ENCODE measurements at places on chromosomes 1 and 21. TPM values are rescaled to one million over a fixed set of nuclear protein-coding genes. Genes with fewer than 3 reads are reported as not detected.

SLC6A9 gene
- total RNA-seq = 1.8 TPM

C1QC gene
- 254 TPM for total RNA-seq

S100A7A gene
- not detected for total RNA-seq

ATG4C gene
- total RNA-seq = 6.1 TPM

BEND5 gene
- total RNA-seq = 8.9 TPM

KRTAP12-2 gene
- not detected for total RNA-seq

RGSL1 gene
- not detected for total RNA-seq

PLD5 gene
- 0.77 TPM for total RNA-seq

OR14I1 gene
- not detected for total RNA-seq

ASCL5 gene
- total RNA-seq = not detected

FMO2 gene
- total RNA-seq = 33.9 TPM

GIPC2 gene
- 9.0 TPM for total RNA-seq

ERO1B gene
- 13.5 TPM for total RNA-seq

SAMD13 gene
- 0.57 TPM for total RNA-seq

SPRR2G gene
- total RNA-seq = not detected

AMY1A gene
- total RNA-seq = not detected

LCE1B gene
- total RNA-seq = not detected

ELAPOR1 gene
- total RNA-seq = 0.08 TPM

DCST2 gene
- 0.54 TPM for total RNA-seq

HAO2 gene
- not detected for total RNA-seq

Measured in gastroesophageal sphincter (tissue), 4 donors.